Activated naive CD4-positive, alpha-beta T cell treated with anti-CD3 and anti-CD28 coated beads, Interleukin-2, amount 50 U/mL, for 72 hours (primary cell): ENCODE measurements at places on chromosomes 3 and 15. TPM values are rescaled to one million over a fixed set of nuclear protein-coding genes. Genes with fewer than 3 reads are reported as not detected.

- DNase-seq, result no peak
Observed at GRCh38 chr3:129435367-129435766, 4.4 kb downstream of the MBD4 start.

DNA sequence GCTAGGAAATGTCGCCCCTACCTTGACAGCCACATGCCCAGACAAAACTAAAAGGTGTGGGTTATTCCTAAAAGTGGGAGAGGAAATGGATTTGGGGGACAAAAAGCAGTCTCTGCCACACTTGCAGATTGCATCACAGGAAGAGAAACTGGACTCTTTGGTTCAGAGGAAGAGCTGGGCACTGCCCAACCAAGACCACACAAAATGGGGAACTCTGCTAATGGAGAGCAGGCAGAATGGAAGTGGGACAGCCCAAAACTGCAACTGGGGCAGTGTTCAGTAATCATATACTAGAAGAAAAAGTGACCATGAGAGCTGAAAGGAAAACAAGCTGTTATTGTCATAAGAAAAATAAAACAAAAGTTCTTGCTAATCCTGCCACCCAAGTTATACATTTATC lies 138.9 kb upstream of the FRMD4B start:
- DNase-seq, result no peak

GRCh38 chr15:80694611-80695098 lies 455 bp upstream of the ABHD17C start:
- peak; percentile 55 for DNase-seq

GRCh38 chr3:150543531-150543930 lies 2.8 kb downstream of the SERP1 start:
- no peak for DNase-seq

- DNase-seq, result no peak
Observed at GRCh38 chr3:40242216-40242615, 67.3 kb upstream of the EIF1B start.

GRCh38 chr3:160622263-160623045 lies 54.5 kb upstream of the ARL14 start:
- no peak for DNase-seq

FSIP1 gene
- total RNA-seq, result 0.18 TPM
